Kidney epithelial cell (primary cell): ENCODE measurements at places on chromosomes 16 and 17.

DNA sequence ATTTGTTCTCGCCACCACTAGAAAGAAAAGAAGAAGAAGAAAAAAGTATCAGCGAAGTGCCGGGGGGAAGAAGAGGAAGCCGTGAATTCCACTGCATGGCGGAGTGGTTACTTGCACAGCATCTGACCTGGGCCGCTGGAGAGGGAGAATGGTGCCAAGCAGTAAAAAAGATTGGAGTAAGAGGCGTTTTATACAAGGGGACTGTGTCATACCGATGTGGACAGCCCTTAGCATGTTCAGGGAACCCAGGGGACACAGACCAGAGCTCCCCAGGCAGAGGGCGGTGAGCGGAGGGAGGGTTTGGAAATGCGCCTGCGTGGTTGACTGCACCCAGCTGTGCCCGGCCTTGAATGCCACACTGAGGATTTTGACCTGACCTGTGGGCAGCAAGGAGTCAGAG is 52.8 kb downstream of the PLXDC1 start:
- no peak for DNase-seq

DNA sequence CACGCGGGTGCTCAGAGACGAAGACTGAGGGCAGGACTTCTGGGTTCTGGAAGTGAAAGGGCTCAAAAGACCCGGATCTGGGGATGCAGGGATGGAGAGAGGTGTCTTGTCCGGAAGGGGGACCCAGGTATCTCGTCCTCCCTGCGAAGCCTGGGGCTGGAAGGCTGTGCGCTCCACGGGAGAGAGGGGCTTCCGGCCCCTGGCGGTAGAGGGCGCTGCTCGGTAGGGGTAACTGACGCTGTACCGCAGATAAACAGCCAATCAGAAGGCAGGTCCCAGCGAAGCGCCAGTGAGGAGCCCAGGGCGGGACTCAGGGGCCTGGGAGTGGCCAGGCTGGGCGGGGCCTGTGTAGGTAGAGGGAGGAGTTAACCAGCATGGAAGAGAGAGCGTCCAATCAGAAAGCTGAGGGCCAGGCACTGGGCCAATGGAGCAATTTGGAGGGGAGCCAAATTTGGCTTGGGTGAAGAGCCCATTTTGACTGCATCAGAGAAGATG is 804 bp downstream of the TGFB1I1 start:
- no peak for DNase-seq

- DNase-seq = no peak
Observed at GRCh38 chr16:54931120-54932014, 702 bp downstream of the IRX5 start.

DNA sequence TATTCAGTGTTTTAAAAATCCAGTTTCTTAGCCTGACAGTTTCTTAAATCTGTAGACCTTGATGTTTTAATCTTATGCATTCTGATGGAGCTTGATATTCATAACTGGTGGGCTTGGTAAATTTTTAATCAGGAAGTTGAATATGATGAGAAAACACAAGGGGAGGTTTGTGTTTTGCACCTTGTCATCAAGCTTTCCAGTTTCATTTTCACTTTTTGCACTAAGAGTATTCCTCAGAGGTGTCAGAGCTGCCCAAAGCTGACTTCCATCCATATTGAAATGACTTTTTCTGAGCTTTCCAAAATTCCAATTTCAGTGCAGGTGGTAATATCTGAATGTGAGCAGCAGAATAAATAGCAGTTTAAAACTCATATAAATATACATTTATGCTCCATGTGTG is 555.0 kb upstream of the RBFOX1 start:
- no peak for DNase-seq

DNA sequence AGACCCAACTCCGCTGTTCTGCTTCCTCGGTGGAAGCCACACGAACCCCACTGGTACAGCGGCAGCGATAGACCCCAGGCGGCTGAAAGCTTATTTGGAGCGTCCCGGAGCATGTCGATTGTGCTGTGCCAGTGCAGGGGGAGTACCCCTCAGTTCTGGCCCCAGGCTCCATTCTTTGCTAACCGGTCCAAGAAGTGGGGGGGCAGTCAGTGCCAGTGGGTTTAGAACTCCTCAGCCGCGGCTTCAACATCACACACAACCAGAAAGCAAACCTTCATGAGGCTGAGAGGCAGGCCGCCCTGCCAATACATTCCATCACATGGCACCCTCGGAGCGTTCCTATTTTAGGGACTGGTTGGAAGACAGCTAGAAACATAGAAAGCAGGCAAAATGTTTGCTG is 1.7 kb upstream of the MNT start:
- DNase-seq = no peak

- DNase-seq = no peak
Observed at GRCh38 chr16:19659554-19659953, 58.5 kb downstream of the KNOP1 start.

- no peak for DNase-seq
Observed at GRCh38 chr16:89971495-89972243, 23.1 kb downstream of the DEF8 start.
